ENCODE measurements at places on chromosomes 4 and X. TPM values are rescaled to one million over a fixed set of nuclear protein-coding genes. Genes with fewer than 3 reads are reported as not detected.

- DNase-seq, result no peak
Observed at GRCh38 chr4:119510395-119511149, 118.0 kb downstream of the PDE5A start.

DNA sequence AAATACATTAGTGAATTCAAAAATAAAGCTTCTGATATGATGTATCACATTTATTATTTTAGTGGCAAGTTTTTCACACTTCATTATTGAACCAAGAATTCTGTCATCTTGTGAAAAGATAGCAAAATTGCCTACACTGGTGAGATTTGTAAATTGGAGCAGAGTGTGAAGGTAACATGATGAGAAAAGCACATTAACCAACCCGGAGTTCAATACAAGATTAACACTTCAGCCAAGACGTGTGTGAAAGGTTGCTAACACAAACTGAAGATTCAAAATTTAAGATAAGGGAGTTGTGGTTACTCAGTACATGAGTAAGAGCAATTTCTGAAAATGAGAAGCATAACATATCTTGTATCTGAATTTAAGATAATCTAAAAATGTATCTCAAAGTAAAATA, 346.7 kb downstream of the PDHA2 start:
- no peak for DNase-seq

The NDNF gene
- total RNA-seq, result 1.8 TPM

DNA sequence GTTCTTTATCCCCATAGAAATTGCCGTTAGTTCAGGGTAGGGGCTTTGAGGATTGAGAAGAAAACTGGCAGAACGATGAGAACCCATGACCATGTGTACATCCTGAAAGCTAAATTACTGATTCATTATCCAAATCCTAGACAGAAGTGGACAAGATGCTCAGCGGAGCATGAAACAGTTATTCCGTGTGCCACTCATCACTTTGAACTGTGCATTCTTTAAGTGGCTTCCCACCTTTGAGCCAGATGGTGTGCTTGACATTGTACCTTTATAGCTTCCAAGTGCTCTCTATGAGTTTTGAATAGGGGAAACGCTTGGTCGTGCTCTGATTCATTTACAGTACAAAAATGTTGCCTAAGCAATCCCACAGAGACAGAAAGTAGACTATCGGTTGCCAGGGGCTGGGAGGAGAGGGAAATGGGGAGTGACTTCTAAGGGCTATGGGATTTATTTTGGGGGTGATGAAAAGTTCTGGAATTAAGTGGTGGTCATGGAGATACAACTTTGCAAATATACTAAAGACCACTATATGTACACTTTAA, 100.0 kb downstream of the DOCK11 start:
- DNase-seq, result no peak

DNA sequence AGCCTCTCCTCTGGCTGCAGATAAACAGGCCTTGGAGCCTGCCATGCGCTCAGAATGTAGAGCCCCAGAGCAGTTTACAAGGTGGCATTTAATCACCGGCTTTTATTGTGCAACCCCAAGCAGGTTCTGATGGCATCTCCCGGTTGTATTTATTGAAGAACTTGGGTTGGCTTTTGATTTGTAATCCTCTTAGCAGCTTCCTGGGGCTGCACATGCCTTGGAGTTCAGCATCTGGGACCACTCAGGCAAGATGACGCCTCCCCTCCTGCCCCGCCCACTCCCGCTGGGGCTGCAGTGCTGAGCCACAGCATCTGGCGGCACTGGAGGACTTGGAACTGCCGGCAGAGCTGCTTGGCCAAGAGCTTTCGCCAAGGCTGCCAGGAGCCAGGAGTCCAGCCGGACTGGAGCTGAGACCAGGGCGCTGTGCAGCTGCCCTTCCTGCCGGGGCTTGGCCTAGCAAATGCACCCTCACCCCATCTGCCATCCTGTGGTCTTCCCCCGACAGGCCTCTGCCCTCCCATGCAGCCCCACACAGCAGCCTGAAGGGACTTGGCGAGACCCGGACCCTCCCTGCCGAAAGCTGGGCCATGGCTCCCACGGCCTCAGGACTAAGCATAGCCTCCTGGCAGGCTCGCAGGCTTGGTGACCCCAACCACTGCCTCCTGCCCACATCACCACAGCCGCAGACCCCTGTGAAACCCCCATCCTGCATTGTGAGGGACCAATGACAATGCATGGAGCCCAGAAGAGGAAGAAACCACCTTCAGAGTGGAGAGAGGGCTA, 5.4 kb downstream of the HTRA3 start:
- DNase-seq, result no peak

DNA sequence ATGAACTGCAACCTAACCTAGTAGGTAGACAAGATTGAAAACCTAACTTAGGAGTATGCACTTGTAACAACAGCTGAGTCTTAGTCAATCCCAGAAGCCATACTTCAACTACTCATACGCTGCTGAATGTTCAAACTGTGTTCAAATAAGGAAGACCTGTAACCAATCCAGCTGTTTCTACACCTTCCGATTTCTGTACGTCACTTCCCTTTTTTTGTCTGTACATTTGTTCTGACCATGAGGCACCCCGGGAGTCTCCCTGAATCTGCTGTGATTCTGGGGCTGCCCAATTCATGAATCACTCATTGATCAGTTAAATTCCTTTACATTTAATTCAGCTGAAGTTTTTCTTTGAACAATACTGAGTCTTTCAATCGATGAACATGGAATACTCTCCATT, 89.5 kb downstream of the BMP3 start:
- no peak for DNase-seq

GRCh38 chr4:77342170-77342810, 185.3 kb downstream of the CCNG2 start:
- DNase-seq, result no peak

The MAP7D2 gene
- total RNA-seq, result 0.13 TPM

The VCX3A gene
- total RNA-seq, result not detected

GRCh38 chrX:57453901-57454300, 137.9 kb upstream of the ZXDB start:
- DNase-seq, result peak; percentile 34

DNA sequence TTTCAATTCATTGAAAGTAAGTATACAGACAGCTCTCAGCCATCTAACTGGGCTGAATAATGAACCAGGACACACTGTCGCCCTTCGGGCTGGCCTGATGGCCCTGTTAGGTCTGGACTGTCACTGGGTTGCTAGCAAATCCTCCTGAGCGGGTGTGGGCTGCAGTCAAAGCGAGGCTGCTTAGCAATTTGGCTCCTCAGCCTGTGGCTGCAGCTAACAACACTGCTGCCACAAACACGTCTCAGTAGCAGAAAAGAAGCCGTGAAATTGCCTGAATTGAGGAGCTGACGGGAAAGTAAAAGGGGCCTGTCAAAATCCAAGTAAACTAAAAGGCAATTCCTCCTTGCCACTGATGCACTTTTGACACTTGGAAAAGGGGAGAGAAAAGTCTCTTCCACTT, 72.8 kb downstream of the SMIM20 start:
- DNase-seq, result no peak

DNA sequence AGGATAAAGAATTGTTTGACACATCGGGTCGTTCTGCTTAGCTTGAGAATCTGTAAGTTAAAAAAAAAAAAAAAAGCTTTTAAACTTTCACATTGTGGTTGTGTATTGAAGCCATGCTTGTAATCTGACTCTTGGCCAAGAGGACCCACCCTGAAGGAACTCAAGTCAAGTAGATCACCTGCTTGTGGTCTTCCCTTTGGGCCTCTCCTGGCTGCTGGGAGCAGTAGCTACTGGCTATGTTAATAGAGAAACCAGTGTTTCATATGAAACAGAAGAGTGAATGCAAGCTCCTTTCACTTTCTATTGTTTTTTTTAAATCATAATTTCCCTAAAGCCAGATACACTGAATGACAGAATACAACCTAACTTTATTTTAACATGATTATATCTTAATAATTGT, 402.4 kb upstream of the NDST4 start:
- DNase-seq, result no peak

GRCh38 chr4:150078579-150079080, 385 bp downstream of the DCLK2 start:
- DNase-seq, result no peak

DNA sequence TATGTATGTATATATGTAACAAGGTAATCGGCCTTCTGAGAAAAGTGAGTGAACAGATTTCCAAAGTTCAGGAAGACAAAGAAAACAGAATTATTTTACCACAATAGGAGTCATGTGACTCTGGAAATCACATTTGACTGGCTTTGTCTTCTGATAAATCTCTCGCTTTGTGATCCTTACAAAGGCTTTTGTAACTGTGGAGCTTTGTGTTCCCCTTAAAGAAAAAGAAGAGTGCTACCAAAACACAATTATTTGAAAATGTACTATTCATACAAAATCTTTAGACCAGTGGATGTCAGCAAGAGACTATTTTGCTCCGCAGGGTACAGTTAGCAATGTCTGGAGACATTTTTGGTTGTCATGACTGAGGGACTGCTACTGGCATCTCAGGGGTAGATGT, 238.8 kb downstream of the LDB2 start:
- DNase-seq, result no peak

The NOX1 gene
- not detected for total RNA-seq

DNA sequence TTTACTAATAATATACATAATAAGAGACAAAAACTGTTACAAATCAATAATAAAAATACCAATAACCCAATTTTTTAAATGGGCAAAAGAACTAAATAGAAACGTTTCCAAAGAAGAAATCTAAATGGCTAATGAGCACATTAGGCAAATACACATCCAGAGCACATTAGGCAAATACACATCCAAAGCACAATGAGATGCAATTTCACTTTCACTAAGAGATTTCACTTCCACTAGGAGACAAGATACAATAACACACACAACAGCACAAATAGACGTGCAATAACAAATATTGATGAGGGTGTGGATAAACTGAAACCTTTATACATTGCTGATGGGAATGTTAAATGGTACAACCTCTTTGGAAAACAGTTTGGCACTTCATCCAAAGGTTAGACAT, 250.7 kb downstream of the ARAP2 start:
- no peak for DNase-seq

The TKTL1 gene
- under 0.01 TPM for total RNA-seq

Data from dermis microvascular lymphatic vessel endothelial cell (primary cell).